NCI-H2227 treated with DMSO at 0.1 percent for 48 hours (cell line): ENCODE measurements at places on chromosomes 5 and 9.

DNA sequence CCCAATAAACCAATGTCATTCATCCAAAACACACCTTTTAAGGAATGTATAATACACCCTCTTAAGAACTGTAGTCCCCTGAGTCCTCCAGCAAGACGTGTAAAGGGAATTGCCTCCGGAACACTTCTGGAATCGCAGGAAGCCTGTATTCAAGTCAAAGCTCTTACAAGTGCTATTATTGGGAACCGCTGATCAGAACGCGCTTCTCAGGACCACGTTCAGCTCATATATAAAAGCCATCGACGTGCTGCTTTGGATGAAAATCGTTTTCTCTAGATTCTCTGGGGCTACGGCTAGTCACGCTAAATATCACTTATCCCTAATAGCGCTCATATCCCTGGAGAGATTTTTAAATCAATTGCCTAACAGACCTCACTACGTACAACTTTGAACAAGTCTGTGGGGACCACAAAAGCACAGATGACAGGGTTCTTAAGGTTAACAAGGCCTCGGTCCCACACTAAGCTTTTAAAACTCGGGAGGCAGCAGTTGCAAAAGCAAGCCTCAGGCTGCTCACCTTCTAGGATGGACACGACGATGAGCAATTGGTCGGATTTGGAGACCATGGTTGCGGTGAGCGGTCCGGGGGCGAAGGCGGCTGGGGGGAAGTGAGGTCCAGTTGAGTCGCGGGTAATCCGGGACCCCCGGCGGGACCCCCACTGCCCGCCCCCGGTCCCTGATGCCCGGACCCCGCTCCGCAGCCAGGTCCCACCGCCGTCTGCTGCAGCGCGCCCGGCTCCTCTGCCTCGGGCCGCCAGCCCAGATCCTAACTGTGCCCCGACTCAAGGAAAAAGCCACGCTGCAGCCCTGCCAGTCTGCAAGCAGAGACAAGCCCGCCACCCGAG is 548 bp downstream of the CEP120 start:
- DNase-seq, result peak; percentile 14

- DNase-seq, result no peak
Observed at GRCh38 chr5:154384480-154385235, 61.1 kb upstream of the SAP30L start.

DNA sequence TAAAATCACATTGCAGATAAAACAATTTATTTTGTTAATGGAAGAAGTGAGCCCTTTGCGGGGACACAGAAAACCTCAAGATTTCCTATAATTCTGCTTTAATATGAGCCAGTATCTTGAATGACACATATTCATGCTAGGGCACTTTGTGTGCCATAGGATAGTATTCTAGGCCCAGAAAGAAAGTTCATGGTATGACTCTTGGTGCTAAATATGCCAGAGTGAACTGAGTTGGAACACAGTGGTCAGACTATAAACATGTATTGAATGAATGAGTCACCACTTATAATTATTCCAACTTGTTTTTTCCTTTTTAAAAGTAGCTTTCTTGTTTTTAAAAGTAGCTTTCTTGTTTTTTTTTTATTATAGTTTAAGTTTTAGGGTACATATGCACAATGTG is 46.0 kb downstream of the ADAMTS19 start:
- DNase-seq, result no peak

DNA sequence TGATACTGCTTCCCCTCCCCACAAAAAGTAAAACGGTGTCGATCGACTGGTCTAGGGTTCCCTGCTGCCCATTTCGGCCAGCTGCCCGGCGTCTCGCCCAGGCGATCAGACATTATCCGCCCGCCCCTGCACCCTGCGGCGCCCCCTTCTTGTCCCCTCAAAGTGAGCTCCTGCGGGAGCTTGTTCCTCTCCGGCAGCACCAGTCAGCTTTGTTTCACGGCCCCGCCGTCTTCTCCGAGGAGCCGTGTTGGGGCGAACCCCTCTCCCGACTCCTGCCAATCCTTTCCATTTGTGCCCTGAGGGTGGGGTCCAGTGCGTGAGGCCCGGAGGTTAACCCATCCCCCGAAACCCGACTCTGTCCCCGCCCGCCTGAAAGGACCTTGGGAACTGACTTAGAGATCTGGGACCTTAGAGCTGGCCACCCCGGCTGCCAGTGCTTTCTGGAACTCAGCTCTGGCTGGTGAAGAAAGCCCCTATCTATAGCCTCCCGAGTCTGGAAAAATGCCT is 518 bp downstream of the UBE2B start:
- no peak for DNase-seq

- no peak for DNase-seq
Observed at GRCh38 chr5:72850113-72850512, 33.7 kb downstream of the TNPO1 start.

GRCh38 chr5:169945831-169946261 is 34.4 kb downstream of the INSYN2B start:
- peak; percentile 9 for DNase-seq

GRCh38 chr9:137167277-137167746 is 2.5 kb downstream of the LRRC26 start:
- peak; percentile 8 for DNase-seq

DNA sequence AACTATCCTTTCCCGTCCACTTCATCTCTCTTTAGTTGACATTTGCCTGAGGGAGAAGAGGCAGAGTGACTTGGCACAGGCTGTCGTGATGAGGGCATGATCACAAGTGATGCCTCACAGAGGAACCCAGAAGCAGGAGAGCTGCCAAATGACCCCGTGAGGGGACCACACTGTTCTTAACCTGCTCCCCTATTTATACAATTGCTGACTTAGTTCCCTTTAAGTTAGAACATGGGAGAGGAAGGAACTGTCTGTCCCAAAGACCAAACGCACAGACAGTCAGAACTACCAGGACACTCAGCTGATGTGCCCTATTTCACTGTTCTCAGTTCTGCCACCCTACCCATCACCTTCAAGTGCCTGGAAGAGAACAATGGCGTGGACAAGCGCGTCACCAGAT is 73.7 kb downstream of the SLC1A3 start:
- DNase-seq, result no peak

DNA sequence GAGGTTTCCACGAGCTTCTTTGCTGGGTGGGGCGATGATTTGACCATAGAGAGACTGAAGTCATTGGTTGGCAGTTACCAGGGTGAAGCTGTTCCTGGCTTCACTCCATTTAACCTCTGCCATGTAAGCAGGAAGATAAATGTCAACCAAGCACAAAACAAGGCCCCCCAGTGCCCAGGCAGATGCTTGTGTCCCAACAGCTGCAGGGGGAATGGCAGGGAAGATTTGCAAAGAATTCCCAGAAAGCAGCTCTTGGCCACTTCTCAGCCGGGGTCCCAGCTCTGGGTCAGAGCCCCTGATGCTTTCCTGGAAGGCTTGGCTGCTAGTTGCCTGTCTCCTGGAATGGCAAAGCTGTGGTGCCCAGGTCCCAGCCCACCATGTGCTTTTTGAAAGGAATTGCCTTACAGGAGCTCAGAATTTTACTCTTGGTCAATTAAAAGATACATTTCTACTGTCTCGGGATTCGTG is 383.4 kb downstream of the ENC1 start:
- no peak for DNase-seq

DNA sequence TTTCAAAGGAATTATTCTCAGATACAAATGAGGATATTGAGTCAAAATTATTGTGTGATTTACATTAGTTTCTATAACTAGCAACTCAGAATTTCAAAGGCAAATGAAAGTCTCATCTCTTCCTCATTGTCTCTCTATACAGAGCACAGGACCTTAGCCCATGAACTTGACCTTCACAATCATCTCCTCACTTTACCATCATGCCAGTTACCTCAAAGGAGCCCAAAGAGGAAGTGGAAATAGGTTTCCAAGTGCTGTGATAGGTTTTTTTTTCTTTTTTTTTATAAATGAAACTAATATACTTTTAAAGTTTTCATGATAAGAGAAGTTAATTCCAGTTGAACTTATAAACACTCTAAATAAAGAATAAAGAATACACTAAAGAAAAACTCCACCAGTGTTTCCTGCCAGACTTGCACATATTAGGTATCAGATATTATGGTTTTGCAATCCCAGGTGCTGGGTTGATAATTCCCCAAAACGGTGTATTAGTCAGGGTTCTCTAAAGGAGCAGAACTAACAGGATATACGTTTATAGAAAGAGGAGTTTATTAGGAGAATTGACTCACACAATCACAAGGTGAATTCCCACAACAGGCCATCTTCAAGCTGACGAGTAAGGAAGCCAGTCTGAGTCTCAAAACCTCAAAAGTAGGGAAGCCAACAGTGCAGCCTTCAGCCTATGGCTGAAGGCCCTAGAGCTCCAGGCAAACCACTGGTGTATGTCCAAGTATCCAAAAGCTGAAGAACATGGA is 50.1 kb upstream of the ADAMTS16 start:
- DNase-seq, result no peak

GRCh38 chr9:77455312-77455927 is 192.7 kb downstream of the GNA14 start:
- DNase-seq, result no peak

- no peak for DNase-seq
Observed at GRCh38 chr5:28065656-28066055, 1027.3 kb upstream of the CDH9 start.

GRCh38 chr5:33205079-33205478 is 235.7 kb upstream of the TARS1 start:
- DNase-seq, result no peak
